Naive B cell (primary cell): ENCODE measurements at places on chromosomes 13 and 19. TPM values are rescaled to one million over a fixed set of nuclear protein-coding genes. Genes with fewer than 3 reads are reported as not detected.

GRCh38 chr13:30824651-30825050 lies 81.4 kb upstream of the MEDAG start:
- no peak for DNase-seq

- DNase-seq: no peak
Measured at GRCh38 chr19:43362745-43363144, 9.3 kb downstream of the CD177 start.

DNA sequence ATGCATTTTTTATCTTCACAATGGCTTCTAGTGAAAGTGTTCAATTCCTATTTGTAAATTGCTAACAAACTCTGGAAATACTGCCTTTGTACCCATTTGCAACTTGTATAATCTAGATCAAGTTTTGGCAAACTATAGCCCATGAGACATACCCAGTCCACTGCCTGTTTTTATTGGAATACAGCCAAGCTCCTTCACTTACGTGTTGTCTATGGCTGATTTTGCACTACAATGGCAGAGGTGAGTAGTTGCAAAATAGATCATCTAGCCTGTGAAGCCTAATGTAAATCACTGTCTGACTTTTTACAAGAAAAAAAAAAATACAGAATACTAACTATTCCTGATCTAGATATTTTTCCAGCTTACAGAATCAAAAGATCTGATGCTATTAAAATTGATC lies 37.1 kb downstream of the DZIP1 start:
- DNase-seq: no peak

The WTIP gene
- 0.01 TPM for polyA plus RNA-seq

The TLE2 gene
- 1.4 TPM for polyA plus RNA-seq

The IZUMO4 gene
- polyA plus RNA-seq: 0.85 TPM

The ZNF560 gene
- polyA plus RNA-seq: not detected

The STAP2 gene
- polyA plus RNA-seq: not detected

DNA sequence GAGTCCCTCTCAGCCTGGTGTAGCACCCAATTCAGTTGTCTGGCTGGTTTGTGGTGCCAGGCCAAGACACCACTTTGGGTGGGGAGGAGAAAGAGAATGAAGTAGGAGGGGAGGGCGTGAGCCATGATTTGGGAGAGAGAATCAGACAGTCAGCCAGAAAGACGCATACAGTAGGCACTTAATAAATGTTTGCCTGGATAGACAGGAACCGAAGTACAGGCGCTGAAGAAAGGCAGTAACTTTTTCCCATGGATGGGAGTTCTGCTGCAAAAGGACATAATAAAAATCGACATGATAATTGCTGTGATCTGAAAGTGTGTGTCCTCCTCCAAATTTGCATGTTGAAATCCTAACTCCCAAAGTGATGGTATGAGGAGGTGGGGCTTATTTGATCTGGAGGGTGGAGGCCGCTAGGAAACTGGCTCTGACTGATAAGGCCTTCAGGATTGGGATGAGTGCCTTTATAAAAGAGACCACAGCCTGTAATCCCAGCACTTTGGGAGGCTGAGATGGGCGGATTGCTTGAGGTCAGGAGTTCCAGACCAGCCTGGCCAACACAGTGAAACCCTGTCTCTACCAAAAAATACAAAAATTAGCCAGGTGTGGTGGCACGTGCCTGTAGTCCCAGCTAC lies 38.4 kb upstream of the PDCD5 start:
- no peak for DNase-seq

The EFNB2 gene
- not detected for polyA plus RNA-seq

GRCh38 chr13:31528176-31528575 lies 211.2 kb upstream of the RXFP2 start:
- DNase-seq: no peak

The ZNF569 gene
- 4.4 TPM for polyA plus RNA-seq

- DNase-seq: no peak
Measured at GRCh38 chr13:21176982-21177284, 475 bp downstream of the MRPL57 start.

The CELF5 gene
- polyA plus RNA-seq: not detected

DNA sequence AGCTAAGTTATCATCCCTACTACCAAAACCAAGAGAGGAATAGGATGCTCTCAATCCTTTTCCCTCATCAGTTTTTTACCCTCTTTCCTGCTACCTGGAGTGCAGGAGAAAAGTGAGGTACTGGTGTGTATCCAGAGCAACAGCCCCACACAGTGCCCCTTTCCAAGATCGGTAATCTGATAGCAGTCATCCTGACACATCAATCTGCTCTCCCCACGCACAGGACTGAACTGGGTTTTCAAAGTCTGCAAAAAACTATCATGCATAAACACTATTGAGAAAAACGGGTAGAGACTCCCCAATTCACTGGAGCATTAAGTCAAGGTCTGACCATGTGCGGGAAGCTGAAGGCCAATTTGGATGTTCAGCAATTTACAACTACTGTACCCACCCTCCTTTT lies 284.8 kb downstream of the RBM26 start:
- DNase-seq: no peak

The SYT5 gene
- polyA plus RNA-seq: 2.0 TPM
